ENCODE measurements at places on chromosomes 7 and 10.
A peak's percentile ranks its signal among the peaks of the same experiment; 100 is the strongest.

- DNase-seq: no peak
These were observed 1075.3 kb downstream of the XPNPEP1 start for GRCh38 chr10:108848046-108848445.

- DNase-seq: no peak
These were observed 38.3 kb downstream of the PTTG1IP2 start for GRCh38 chr7:90507692-90508091.

DNA sequence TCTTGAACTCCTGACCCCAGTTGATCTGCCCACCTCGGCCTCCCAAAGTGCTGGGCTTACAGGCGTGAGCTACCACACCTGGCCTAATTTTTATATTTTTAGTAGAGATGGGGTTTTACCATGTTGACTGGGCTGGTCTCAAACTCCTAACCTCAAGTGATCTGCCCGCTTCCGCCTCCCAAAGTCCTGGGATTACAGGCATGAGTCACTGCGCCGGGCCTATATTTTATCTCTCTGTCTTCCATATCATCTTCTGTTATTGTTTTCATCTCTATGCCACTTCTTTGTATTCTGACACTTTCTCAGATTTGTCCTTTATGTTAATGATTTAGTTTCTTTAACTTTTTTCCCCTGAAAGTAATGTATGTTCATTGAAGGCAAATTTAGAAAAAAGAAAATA is 55.0 kb upstream of the FMC1 start:
- no peak for DNase-seq

- DNase-seq: no peak
These were observed 3.0 kb downstream of the PGAM2 start for GRCh38 chr7:44062180-44062902.

DNA sequence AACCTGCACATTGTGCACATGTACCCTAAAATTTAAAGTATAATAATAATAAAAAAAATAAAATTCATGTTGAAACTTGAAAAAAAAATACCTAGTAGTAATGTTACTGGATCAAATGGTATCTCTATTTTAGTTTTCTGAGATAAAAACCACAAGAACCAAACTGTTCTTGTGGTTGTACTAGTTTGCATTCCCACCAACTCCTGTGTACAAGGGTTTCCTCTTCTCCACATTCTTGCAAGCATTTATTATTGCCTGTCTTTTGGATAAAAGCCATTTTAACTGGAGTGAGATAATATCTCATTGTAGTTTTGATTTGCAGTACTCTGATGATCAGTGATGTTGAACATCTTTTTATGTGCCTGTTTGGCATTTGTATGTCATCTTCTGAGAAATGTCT is 177.7 kb downstream of the KIF20B start:
- no peak for DNase-seq

- DNase-seq: no peak
These were observed 118.9 kb downstream of the APBB1IP start for GRCh38 chr10:26556748-26557640.

GRCh38 chr7:129218514-129219062 is 6.2 kb upstream of the AHCYL2 start:
- peak; percentile 83 for DNase-seq

DNA sequence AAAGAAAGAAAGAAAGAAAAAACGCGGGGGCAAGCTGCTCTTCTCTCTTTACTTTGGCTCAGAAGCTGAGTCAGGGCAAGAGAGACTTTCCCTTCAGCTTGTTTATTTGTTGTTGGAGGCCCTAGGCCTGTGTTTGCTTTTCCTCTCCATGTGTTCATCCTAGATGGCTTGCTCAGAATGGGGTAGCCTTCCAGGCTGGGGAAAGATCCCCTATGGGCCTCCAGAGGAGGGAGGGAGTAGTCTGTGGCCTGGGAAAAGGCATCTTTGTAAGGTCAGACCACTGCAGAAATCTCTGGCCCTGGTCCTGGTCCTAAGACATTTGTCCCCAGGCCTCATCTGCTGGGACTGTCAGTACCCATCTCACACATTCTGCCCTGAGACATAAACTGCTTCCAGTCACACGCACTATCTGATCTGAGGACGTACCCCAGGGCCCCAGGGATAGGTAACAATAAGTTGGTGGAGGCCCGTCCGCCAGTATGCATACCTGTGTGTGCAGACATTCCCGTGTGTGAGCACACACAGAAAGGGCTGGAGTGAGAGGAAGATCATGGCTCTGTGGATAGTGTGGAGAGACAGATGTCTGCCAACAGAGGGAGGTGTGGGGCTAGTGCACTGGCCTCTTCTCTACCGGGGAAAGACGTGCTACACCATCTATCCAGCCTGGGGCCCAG is 4.9 kb upstream of the SCD start:
- DNase-seq: peak; percentile 39

DNA sequence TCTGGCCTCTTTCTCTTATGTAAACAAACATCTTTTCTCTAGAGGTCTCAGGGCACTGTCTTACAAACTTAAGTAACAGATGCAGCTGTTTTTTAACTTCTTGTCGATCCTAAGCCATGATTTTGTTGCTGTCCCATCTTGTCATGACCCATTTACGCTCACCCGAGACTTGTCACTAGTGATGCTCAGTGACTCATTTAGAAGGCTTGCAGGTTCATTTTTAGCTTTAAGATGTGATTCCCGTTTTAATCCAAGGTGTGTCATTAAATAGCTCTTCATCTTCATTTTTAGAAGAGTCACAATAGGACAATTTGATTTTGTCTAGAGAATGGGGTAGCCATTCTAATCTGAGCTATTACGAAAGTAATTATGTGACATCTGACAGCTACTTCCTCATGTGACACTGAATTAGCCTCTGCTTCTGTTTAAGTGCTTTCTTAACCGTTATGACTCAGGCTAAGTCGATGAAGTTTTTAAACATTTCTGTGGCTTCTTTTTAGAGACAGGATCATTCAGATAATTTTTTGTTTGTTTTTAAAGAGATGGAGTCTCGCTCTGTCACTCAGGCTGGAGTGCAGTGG is 42.7 kb downstream of the SPDYE5 start:
- no peak for DNase-seq

- DNase-seq: no peak
These were observed 33.8 kb downstream of the NOLC1 start for GRCh38 chr10:102185811-102186527.

- no peak for DNase-seq
These were observed 191.0 kb downstream of the ZEB1 start for GRCh38 chr10:31509989-31510388.
